ENCODE measurements at places on chromosomes 13 and 19.

DNA sequence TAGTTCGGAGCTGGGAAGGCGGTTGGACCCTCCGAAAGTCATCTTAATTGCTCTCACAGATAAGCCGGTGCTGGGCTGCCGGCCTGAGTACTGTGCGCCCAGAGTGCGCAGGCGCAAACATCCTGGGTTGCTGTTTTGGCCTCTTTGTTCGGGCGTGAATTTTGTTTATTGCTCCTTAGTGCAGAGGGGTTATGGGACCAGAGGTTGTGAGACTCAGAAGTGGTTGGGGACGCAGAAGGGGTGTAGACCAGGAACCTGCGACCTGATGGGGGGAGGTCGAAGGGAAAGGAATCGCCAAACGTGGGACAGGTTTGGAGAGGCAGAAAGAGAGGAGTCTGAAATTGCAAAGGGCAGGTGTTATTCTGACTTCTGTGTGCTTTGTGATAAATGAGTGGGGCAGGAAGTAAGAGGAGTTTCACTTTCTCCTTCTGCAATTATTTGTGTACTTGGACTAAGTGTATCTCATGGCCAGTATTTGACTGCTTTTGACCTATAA is 607 bp upstream of the ZNF566 start:
- DNase-seq = peak; percentile 90

DNA sequence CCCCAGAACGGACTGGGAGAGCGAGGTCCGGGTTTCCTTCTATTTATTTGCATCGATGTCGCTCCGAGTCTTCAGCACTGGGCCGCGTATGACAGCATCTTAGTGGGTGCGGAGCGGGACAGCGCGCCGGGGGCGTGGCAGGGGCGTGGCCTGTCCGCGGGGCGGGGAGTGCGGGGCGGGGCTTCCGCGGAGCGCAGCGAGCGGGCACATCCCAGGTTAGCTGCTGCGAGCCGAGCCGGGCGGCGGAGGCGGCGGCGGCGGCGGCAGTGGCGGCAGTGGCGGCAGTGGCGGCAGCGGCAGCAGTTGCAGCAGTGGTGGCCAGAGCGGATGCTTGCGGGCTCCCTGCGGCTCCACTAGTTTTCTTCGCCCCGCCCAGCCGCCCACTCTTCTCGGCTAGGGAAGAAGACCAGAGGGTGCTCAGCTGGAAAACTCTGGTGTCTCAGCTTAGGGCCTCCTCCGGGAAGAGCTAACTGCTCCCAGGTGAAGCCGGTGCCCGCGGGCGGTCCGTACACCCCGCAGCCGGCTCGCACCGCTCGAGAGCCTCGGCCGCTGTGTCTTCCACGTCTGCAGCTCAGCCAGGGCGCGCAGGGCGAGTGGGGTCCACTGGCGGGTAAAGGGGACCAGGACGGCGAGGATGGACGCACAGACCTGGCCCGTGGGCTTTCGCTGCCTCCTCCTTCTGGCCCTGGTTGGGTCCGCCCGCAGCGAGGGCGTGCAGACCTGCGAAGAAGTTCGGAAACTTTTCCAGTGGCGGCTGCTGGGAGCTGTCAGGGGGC is at the start of gene GPC5:
Gene GPC5, plus strand, starts transcription at position 209 of the 776 bp plus-strand sequence.
- peak; percentile 93 for DNase-seq

- DNase-seq = no peak
Measured at GRCh38 chr13:105445796-105446195, 1089.7 kb downstream of the EFNB2 start.

GRCh38 chr13:53012707-53013106 is 15.9 kb upstream of the OLFM4 start:
- no peak for DNase-seq

GRCh38 chr19:1243768-1244692 is 2.5 kb downstream of the ATP5F1D start:
- DNase-seq = peak; percentile 94
